ENCODE measurements at places on chromosomes 13 and 19.

- H3K36me3 ChIP-seq: no peaks in the 10 kb centered on the region
- DNase-seq: no peak
- H3K4me1 ChIP-seq: peaks cover 13% of the 10 kb centered on the region
- no peak overlapping the region for H3K4me3 ChIP-seq
Observed at GRCh38 chr19:5333581-5334365, 6.8 kb downstream of the PTPRS start.

DNA sequence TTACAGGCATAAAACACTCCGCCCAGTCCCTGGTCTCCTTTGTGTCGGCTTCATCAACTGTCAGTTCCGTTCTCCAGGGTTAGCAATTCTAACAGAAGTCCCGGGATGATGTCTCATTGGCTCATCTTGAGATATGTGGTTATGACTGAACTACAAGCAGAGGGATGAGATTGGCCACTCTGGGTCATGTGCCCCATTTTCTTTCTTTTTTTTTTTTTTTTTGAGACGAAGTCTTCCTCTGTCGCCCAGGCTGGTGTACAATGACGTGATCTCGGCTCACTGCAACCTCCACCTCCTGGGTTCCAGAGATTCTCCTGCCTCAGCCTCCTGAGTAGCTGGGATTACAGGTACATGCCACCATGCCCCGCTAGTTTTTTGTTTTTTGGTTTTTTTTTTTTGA is 95.4 kb upstream of the MRI1 start:
- H3K27ac ChIP-seq: no peak overlapping the region
- no peaks in the 10 kb centered on the region for H3K4me1 ChIP-seq
- no peaks in the 10 kb centered on the region for H3K27me3 ChIP-seq

DNA sequence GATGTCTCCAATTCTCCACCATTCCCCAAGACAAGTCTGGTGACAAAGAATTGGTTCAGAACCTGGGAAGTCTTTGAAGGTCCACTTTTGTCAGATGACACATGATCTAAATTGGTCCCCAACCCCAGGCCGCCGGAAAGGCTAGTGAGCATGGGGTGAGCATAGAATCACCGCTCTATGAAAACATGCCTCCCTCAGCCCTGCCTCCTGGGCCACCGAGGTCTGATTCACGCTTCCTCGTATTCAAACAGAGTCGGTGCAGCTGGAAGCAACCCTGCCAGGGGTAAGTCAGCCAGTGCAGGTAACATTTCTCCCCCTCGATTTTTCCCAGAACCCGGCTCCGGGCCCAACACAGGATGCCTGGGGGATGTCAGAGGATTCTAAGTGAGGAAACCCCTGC is 33.9 kb upstream of the KLF2 start:
- H3K27me3 ChIP-seq: peaks cover 19% of the 10 kb centered on the region
- no peak overlapping the region for H3K4me3 ChIP-seq

DNA sequence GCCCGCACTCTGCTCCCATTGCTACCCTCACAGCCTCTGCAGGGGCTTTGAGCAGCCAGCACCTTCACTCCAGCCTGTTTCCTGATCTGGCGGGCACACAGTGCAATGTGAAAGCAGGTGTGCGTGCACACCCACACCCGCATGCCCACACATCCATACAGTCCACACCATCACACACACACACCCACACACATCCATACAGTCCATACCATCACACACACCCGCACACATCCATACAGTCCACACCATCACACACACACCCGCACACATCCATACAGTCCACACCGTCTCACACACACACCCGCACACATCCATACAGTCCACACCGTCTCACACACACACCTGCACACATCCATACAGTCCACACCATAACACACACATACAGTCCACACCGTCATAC is 28.0 kb downstream of the PIAS4 start:
- H3K27me3 ChIP-seq: no peaks in the 10 kb centered on the region
- no peaks in the 10 kb centered on the region for H3K4me1 ChIP-seq
- DNase-seq: no peak
- no peak overlapping the region for H3K27ac ChIP-seq

DNA sequence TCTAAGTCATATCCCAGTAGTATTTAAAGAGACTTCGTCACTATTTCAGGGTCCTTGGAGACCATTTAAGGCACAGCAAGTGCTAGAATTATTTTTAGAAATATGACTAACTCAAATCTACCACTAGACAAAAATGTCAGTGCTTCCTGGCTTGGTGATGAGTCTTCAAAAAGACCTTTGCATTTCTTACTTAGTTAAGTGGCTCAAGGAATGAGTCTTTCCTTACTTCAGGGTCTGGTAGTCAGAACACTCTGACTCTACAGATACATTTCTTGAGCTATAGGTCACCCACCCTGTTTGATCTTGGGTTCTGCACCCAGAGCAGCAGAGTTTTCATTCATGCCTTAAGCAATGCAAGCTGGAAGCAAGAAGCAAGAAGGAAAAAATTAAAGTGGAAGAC is 191.0 kb upstream of the HTR2A start:
- no peak overlapping the region for H3K4me3 ChIP-seq
- H3K27me3 ChIP-seq: no peaks in the 10 kb centered on the region
- H3K36me3 ChIP-seq: no peaks in the 10 kb centered on the region
- no peak overlapping the region for H3K27ac ChIP-seq
- H3K4me1 ChIP-seq: no peaks in the 10 kb centered on the region
- DNase-seq: no peak

- H3K4me3 ChIP-seq: no peak overlapping the region
- no peak for DNase-seq
- H3K27me3 ChIP-seq: peaks cover 7% of the 10 kb centered on the region
- H3K4me1 ChIP-seq: peaks cover 5% of the 10 kb centered on the region
Observed at GRCh38 chr13:28475916-28476725, 18.8 kb downstream of the FLT1 start.
